Activated CD4-positive, CD25-positive, alpha-beta regulatory T cell treated with anti-CD3 and anti-CD28 coated beads, Interleukin-2, amount 50 U/mL, for 72 hours (primary cell): ENCODE measurements at places on chromosomes 4 and X.

DNA sequence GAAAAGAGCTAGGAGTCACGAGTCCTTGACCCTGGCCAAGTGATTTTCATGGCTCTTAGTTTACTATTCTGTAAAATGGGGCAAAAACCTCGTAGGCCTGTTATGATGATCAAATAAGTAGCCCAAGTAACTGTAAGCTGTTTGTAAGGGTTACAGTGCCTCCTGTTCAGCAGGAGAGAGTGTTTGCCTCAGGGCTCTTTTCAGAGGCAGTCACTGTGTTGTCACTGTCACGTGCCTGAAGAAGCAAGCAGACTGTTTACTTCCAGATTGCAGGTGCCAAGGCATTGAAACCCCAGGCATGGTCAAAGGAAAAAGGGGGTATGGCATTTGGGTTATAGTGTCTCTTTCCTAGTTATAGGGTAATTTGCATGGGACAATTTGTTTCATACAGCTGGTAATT lies 4.5 kb downstream of the RAB39B start:
- no peak for DNase-seq

GRCh38 chrX:39759526-39760224 lies 338.1 kb downstream of the BCOR start:
- no peak for DNase-seq

DNA sequence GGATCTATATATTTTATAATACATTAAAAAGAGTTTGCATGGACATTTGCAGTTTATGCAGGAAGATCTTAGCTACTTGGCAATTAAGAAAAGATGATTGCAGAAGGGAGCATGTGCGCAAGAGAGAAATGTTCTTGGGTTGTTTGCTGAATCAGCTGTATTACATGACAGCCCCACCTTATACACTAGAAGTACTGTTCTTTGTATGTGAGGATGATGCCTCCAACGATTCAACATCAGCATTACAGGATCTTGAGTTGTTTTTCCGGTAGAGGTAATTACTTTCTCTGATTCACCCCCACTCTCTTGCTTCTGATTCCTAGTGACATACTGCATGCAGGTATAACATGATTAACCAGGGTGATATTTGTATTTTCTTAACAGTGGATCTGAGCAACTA lies 140.8 kb downstream of the PCDH7 start:
- no peak for DNase-seq

GRCh38 chr4:121062521-121062920 lies 9.8 kb downstream of the NDNF start:
- no peak for DNase-seq

DNA sequence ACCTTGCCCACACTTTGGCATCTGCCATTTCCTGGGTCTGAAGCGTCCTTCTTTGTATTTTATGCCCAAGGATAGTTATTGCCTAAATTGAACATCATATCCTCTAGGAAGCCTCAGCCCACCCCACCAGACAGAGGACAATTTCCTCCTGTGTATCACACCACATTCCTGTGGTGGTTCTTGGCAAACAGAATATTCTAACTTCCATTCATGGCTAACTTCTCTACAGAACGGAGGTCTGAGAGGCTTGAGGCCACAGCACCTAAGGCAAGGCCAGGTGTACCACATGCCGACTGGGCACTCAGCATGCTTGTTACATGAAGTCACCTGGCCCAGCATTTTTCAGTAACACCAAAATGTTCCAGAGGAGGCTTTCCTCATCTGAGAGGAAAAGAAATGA lies 42.4 kb downstream of the CD99L2 start:
- no peak for DNase-seq

- no peak for DNase-seq
Observed at GRCh38 chr4:163609019-163609418, 114.5 kb downstream of the TMA16 start.

GRCh38 chr4:40238700-40239548 lies 42.1 kb downstream of the RHOH start:
- DNase-seq, result peak; percentile 70

DNA sequence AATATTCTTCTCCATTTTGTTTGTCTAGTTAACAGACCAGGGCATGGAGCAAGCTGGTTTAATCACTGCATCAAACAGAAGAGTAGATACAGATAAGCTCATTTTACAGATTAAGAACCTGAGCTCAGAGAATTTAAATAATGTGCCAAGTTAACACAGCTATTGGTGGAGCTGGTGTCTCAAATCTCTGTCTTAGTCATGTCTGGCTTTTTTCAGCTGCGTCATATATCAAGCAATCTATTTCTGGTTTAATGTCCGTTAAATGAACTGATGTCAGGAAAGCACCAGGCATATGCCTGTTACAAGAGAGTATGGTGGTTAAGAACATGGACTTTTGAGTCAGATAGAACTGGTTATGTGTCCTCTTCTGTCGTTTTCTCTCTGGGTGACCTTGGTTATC lies 79.8 kb upstream of the ADGRA3 start:
- DNase-seq, result no peak

DNA sequence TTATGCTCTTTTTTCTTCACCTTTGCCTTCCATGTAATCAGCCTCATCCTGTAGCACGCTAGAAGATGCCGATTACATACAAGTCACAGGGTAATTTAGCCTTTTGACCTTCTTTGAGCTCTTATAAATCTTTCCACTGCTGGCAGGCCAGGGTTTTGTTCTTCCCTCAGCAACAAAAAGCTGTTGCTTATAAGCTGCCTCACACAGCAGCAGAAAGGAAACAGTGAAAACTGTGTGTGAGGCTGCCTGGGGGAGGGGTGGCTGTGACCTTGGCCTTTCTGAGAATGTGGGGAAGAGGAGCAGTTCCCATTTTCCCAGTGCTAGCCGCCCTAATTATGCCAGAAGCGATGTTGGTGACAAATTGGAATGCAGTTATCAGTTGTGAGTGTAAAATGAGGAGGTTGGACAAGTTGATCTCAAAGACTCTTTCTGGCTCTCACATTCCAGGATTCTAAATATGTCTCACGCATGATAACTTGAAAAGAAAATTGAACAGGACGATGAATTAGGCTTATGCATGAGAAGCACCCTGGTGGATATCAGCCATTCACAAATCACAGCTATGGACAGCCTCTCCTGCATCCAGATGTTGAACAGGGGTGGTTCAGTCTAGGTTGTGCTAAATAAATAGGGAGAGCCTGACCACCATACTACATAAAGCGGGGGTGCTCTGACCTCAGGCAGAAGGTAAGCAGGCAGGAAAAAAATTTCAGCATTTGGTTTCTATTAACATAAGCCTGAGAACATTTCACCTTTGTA lies 25.7 kb downstream of the SLITRK2 start:
- no peak for DNase-seq

GRCh38 chr4:5157791-5158770 lies 106.8 kb downstream of the STK32B start:
- DNase-seq, result no peak

GRCh38 chr4:183295711-183296110 lies 24.4 kb downstream of the CLDN22 start:
- DNase-seq, result no peak

- no peak for DNase-seq
Observed at GRCh38 chr4:146577111-146577510, 55.4 kb upstream of the SLC10A7 start.

DNA sequence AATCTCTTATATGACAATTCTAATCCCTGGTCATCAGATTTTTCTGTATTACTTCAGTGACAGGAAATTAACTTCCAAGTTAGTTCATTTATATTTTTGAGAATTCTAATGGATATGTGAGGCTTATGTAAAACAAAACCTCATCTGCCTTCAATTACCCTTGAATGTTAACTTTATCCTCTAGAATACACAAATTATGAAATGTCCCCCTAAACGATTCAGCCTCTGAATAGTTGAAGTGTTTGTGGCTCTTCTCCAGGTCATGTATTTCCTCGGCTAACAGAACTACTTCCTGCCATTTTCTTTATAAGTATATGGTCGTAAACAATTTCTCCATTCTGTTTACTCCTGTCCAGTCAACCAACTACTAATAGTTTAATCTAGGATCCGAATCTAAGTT lies 401.3 kb downstream of the PCDH10 start:
- DNase-seq, result no peak

- DNase-seq, result no peak
Observed at GRCh38 chrX:15499976-15500375, 631 bp upstream of the BMX start.

DNA sequence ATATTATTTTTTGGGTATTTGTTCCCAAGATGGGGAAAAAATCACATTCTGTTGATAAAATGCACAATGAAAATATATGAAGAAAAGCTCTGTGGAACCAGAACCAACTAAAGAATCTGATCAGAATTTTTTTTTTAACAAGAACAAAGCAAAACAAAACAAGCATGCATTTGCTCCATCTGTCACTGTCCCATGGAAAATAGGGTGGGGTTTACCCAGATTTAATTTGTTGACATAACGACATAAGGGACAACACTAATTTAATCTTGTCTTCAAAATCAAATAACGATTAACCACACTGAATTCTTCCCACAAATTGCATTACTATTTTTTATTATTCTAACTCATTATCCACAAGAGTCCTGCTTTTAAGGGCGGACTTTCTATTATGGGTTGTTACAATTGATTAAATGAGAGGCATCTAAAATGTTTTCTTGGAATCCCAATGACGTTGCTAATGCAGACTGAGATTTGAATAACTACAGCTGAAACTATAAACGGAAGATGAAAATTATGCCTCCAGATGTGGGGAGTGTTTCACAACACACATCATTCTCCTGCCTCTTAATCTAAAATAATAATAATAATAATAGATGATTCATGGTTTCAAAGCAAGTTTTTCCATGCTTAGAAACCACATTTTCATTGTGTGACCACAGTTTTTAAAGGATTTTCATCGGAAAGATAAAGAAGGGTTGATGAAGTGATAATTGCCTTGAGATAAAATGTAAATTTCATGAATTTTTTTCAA lies 307.0 kb upstream of the CPEB2 start:
- DNase-seq, result no peak

GRCh38 chr4:13988353-13989305 lies 361.1 kb upstream of the BOD1L1 start:
- DNase-seq, result no peak

GRCh38 chr4:53702334-53703266 lies 111.3 kb upstream of the LNX1 start:
- no peak for DNase-seq

GRCh38 chr4:151801547-151802516 lies 41.0 kb upstream of the GATB start:
- peak; percentile 69 for DNase-seq

GRCh38 chrX:102067966-102068723 lies 57.3 kb upstream of the TCEAL2 start:
- DNase-seq, result no peak

- DNase-seq, result no peak
Observed at GRCh38 chrX:70916754-70917153, 8.2 kb upstream of the TEX11 start.

GRCh38 chr4:70182517-70183167 lies 12.9 kb upstream of the ODAM start:
- DNase-seq, result no peak

- DNase-seq, result no peak
Observed at GRCh38 chr4:134320048-134320447, 118.5 kb upstream of the PABPC4L start.

DNA sequence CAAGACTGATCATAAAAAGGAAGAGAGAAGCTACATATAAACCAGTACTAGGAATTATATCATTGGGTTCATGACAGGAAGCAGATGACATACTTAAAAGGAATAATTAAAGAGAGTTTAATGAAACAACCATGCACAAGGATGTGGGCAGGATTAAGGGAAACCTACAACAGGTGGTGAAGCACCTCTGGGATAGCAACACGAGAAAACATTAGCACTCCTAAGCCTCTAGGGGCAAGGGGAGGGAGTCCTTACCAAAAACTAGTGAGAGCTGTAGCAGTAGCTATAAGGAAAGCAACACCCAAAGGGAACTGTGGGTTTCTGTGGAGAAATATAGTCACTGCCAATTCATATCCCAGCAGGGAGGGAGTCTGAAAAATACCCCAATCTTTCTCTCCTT lies 7.2 kb upstream of the THOC2 start:
- DNase-seq, result no peak

GRCh38 chrX:19794690-19795089 lies 92.7 kb downstream of the SH3KBP1 start:
- no peak for DNase-seq

- no peak for DNase-seq
Observed at GRCh38 chr4:69116645-69117321, 20.5 kb downstream of the UGT2B7 start.
